Natural killer cell (primary cell): ENCODE measurements at places on chromosomes 7 and 10.

DNA sequence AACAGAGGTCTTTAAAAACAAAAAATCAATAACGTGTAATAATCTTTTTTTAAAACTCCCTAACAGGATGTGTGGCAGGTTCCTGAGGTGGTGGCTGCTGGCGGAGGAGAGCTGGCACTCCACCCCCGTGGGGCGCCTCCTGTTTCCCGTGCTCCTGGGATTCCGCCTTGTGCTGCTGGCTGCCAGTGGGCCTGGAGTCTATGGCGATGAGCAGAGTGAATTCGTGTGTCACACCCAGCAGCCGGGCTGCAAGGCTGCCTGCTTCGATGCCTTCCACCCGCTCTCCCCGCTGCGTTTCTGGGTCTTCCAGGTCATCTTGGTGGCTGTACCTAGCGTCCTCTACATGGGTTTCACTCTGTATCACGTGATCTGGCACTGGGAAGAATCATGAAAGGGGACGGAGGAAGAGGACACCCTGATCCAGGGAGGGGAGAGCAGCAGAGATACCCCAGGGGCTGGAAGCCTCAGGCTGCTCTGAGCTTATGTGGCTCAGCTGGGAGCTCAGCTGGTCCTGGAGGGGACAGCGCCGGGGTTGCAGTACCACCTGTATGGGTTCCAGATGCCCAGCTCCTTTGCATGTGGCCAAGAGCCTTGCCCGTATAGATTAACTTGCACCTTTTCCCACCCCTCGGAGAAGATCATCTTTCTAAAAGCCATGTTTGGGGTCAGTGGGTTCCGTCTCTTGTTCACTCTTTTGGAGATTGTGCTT is 16.7 kb upstream of the AZGP1 start:
- DNase-seq = no peak

DNA sequence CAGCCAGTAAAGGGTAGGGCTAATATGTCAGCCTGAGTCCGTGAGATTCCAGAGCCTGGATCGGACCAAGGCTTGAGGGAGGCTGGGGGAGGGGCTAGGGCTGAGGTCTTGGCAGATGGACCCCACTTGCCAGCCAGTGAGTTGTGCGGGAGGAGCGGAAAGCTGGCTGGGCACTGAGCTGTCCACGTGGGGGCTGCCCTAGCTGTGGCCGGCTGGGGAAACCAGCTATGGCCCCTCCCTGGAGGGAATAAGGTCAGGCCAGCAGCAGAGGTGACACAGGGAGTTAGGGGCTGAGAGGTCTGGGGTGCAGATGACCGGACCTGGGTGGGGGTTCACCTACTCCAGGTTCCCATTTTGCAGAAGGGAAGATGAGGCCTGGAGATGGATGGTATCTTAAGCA is 77.3 kb downstream of the UNCX start:
- DNase-seq = no peak

GRCh38 chr10:22599048-22599561 is 115.3 kb downstream of the PIP4K2A start:
- peak; percentile 34 for DNase-seq

- DNase-seq = no peak
These were observed 128.9 kb downstream of the CELF2 start for GRCh38 chr10:11146402-11147171.

- DNase-seq = no peak
These were observed 112.9 kb upstream of the LYZL2 start for GRCh38 chr10:30742471-30742870.

GRCh38 chr7:154409703-154410311 is 357.6 kb downstream of the DPP6 start:
- DNase-seq = no peak

DNA sequence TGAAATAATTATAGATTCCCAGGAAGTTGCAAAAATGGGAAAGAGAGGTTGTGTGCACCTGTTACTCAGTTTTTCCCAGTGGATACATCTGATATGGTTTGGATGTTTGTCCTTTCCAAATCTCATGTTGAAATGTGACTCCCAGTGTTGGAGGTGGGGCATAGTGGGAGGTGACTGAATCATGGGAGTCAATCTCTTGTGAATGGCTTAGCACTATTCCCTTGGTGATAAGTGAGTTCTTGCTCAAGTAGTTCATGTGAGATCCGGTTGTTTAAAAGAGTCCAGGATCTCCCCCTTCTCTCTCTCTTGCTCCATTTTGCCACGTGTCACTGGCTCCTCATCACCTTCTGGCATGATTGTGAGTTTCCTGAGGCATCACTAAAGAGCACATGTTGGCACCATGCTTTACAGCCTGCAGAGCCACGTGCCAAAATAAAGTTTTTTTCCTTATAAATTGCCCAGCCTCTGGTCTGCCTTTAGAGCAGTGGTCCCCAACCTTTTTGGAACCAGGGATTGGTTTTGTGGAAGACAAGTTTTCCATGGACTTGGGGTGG is 149.2 kb downstream of the RAMP3 start:
- DNase-seq = no peak

GRCh38 chr10:2759233-2759632 is 308.1 kb upstream of the PFKP start:
- DNase-seq = no peak

DNA sequence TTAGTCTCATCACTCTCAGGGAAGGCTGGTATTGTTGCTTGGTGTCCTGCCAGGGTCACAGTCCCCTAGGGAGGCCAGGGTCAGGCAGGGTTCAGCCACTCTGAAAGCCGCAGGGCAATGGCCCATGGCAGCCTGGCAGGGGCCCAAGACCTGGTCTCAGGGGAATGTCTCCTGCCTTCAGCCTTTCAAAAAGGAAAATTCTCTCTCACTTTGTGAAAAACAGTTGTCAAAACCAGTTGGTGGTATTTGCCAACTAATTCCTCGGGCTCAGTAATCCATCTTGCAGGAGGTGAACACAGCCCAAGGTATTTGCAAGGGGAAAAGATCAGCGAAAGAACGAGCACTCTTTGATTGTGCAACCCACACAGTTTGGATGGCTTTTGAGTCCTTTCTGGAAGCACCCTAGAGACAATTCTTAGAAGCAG is 101.5 kb downstream of the JCAD start:
- no peak for DNase-seq

GRCh38 chr10:28687683-28688001 is 10.3 kb downstream of the BAMBI start:
- no peak for DNase-seq

- DNase-seq = no peak
These were observed 26.7 kb downstream of the ELMO1 start for GRCh38 chr7:37421861-37422500.

- DNase-seq = no peak
These were observed 147.5 kb downstream of the WDR37 start for GRCh38 chr10:1203704-1204103.

DNA sequence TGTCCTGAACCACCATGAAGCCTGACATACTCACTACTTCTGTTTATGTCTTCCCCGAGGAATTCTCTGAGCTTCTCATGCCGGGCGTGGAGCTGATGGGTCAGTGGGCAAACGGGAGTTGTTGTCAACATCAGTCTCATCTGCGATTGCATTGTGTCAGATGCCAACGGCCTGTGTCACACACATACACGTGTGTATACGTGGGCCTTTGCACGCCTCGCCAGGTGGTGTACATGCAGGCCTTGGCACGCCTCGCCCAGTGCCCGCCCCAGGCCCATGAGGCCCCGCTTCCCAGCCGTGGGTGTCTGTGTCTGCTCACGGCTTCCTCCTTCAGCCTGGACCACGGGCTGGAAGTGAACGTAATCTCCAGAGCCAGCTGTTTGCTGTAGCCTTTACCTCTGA is 7.5 kb upstream of the CSGALNACT2 start:
- no peak for DNase-seq

GRCh38 chr10:114547514-114547913 is 110.6 kb downstream of the ABLIM1 start:
- peak; percentile 25 for DNase-seq

DNA sequence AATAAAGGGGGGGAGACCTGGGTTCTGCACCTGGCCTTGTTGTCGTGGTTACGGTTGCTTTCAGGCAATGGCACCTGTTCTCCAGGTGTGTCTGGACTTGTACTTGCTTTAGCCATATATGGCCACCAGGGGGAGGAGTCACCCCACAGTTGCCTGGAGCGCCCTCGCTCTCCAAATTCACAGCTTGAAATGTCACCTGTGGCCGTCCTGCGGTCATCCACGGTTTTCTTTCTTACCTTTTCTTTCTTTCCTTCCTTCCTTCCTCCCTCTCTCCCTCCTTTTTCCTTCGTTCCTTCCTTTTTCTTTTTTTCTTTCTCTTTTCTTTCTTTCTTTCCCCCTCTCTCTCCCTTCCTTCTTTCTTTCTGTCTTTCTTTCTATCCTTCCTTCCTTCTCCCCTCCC is 157.2 kb upstream of the ZNF92 start:
- peak; percentile 82 for DNase-seq

DNA sequence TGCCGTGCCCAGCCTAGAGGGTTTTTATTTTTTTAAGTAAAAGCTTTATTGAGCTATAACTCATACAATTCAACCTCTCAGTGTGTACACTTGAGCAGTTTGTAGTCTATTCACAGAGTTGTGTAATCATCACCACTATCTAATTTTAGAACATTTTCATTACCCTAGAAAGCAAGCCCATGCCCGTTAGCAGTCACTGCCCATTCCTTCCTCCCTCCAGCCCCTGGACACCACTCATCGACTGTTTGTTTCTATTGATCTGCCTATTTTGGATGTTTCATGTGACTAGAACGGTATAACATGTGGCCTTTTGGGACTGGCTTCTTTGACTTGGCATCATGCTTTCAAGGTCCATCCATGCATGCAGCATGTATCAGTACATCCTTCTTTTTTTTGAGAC is 25.7 kb upstream of the SEC61A2 start:
- DNase-seq = no peak

- no peak for DNase-seq
These were observed 221.7 kb downstream of the CDK14 start for GRCh38 chr7:90817846-90818245.

GRCh38 chr7:49781996-49782395 is 8.6 kb downstream of the VWC2 start:
- no peak for DNase-seq

DNA sequence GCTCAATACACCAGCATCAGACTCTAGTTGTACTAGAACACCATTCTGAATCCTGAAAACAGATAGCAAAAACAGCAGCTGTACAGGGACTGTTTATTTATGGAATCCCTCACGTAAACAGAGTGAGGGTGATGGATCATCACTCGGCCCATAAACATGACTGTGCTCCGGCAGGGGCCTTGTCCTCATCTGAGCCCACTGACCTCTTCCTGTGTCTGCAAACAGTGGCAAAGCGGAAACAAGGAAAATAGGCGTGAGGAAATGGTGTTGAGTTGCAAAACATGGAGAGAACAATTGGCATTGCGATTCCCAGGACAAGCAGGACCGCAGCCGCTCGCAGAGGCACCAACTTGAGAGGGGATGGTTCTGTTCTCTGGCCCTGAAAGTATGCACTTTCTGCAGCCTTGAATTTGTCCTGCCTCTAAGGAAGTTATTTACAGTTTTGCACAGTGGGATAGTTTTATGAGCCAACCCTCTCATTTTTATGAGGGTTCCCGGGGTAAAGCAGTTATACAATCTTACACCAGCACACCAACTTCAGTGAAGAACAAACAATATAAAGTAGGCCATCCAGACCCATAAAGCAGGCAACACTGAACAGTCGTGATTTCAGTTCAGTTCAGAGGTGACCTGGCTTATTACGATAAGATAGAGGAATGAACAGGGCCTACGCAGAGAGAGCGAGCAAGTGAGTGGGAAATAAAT is 248.0 kb upstream of the FZD8 start:
- DNase-seq = no peak

GRCh38 chr7:143458263-143458662 is 15.0 kb downstream of the TAS2R60 start:
- no peak for DNase-seq

- DNase-seq = no peak
These were observed 655.8 kb upstream of the ANKRD30A start for GRCh38 chr10:36469585-36469984.

- no peak for DNase-seq
These were observed 96.1 kb downstream of the RNF133 start for GRCh38 chr7:122602800-122603199.

DNA sequence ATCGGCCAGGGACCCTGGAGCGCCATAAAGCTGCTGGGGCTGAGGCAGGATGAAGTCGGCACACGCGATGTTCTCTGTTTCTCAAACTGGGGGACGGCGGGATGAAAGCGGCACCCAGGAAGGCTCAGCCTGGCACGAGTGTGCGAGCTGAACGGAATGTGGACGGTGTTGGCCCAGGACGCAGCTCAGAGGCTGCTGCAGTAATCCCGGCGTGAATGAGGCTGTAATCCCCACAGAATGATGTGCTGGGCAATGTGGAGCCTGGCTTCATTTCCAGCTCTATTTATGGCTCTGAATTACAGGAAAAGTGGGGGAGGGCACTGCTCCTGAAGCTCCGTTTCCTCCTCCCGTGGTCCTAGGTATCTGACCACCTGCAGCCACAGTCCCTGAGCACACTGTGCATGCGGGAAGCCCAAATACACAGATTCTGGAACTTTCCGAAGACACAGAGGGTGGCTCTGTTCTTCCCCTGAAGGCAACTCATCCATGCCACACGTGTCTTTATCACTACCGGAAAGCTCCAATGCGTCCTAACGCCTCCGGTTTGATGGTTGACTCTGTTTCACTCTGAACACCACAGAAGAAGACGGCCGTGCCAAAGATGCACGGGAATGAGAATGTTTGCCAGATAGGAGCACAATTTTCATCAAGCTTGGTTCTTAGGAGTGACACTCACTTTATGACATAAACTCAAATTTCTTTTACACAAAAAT is 37.6 kb downstream of the KLF6 start:
- no peak for DNase-seq

DNA sequence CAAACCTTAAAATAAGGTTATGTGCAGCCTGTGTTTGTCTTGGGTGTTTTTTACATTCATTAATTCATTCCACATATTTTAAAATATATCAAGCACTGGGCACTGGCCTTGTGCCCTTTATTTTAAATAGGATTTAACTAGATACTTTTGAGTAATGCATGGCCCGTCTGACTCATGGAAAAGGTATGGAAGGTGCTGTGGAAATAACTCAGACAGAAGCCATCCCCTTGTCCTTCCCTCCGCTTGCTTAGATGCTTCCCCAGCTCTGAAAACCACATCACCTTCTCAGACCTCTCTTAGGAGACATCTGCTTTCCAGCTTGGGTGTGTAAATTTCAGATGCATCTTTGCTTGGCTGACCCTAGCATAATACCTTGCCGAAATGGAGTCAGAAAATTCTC is 30.5 kb downstream of the SLC18A2 start:
- DNase-seq = no peak
